Effector memory CD4-positive, alpha-beta T cell (primary cell): ENCODE measurements at places on chromosomes 4 and X.

DNA sequence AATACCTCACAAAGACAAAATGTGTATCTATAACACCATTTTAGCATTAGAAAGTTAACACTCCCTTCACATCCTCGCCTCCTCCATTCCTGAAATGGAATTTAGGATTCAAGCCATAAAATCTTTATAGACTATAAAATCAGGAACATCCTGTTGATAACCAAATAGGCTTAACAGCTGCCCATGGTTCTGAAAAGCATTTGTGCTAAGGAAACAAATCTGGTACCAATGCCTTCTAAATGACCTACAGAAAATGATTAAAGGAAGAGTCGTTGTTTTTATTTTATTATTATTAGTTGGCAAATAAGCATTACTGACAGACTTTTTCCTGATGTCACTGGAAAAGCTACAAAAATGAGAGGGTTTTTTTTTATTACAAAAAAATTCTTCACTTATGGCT, 79.8 kb downstream of the PAPSS1 start:
- DNase-seq = no peak

GRCh38 chrX:136627409-136627808, 20.5 kb upstream of the CD40LG start:
- DNase-seq = peak; percentile 43

DNA sequence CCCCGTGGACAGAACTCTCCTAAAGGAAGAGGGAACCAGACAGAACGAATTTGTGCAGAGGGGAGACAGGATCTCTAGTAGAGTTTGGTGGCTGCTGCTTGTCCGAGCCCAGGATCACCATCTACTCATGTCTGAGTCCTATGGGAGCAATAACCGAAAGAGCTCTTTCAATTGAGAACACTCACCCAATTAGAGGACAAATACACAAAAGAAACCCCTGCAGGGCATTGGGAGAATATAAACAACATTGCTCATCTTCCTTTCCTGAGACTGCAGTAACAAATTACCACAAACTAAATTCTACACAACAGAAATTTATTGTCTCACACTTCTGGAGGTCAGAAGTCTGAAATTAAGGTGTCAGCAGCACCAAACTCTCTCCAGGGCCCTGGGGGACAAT, 65.6 kb downstream of the SPINK2 start:
- DNase-seq = no peak

- DNase-seq = no peak
These were observed 6.0 kb upstream of the VGLL1 start for GRCh38 chrX:136525738-136526606.

GRCh38 chrX:150446995-150447394, 83.9 kb downstream of the MAMLD1 start:
- no peak for DNase-seq

- DNase-seq = no peak
These were observed 233.9 kb downstream of the RPA4 start for GRCh38 chrX:97117572-97117971.

GRCh38 chr4:73750730-73751129, 10.4 kb downstream of the CXCL8 start:
- DNase-seq = no peak

DNA sequence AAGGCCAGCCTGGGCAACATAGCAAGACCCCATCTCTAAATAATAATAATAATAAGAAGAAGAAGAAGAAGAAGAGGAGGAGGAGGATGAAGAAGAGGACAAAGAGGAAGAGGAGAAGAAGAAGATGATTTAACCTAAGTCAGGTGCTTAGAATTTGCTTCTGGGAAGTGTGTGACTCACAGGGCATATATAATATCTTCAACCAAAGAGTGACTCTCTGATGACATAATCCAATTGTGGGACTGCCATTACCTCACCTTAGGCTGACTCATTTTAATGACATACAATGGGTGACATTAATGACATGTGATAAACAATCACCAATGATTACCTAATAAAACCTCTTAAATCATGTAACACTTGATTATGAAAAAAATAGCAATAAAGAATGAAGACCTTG, 32.7 kb upstream of the MBTPS2 start:
- no peak for DNase-seq

DNA sequence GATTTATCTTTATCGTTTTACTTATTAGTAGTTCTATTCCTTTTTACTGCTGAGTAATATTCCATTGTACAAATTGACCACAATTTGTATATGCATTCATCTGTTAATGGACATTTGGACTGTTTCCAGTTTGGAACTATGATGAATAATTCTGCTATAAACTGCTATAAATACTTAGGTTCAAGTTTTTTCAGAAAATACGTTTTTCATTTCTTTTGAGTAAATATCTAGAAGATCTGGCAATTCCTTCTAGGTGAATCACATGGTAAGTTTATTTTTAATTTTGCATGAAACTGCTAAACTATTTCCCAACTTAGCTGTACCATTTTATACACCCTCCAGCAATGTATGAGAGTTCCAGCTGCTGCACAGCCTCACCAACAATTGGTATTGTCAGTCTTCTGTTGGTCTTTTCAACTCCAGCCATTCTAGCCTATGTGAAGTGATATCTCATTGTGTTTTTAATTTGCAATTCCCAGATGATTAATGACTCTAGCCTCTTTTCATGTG, 22.2 kb downstream of the LIN54 start:
- DNase-seq = no peak

GRCh38 chrX:920234-920799, 289.7 kb downstream of the SHOX start:
- DNase-seq = no peak

GRCh38 chr4:10872833-10873517, 188.4 kb upstream of the CLNK start:
- no peak for DNase-seq

- DNase-seq = no peak
These were observed 41.2 kb upstream of the ZC4H2 start for GRCh38 chrX:65017451-65017850.

DNA sequence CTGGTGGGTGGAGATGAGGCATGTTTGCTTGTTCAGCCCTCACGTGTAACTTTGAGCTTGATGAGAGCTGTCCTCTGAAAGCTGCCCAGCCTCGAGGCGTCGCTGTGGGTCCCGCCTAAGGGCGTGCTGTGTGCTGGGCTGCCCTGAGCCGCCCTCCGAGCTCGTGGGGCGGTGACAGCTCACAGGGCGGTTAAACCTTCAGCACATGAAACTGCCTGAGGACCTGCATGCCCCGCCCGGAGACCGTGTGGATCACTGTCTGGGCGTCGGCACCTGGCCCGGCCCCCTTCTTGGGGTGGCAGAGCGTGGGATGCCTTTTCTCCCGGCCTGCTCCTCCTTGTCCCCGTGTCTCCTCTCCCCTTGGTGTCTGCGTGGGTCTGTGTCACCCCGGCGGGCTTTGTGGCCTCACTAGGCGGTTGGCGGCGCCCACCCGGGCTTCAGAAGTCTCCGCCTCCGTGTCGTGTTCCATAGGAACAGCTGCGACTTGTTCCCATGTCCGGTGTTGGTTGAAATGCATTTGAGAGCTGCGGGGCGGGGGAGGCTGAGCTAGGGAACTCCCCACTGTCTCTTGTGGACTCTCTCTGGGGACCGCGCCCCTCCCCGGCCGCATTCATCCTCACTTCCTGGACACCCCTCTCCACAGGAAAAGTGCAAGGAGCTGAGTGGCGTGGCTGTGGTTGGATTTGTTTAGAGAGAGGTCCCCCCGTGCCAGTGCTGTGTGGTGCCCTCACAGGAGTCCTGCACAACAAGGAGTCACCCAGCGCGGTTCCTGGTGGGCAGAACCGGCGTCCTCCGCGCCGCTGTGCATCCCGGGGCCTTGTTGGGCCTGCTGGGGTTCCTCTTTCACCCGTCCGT, 6.8 kb downstream of the AKAP17A start:
- DNase-seq = no peak

DNA sequence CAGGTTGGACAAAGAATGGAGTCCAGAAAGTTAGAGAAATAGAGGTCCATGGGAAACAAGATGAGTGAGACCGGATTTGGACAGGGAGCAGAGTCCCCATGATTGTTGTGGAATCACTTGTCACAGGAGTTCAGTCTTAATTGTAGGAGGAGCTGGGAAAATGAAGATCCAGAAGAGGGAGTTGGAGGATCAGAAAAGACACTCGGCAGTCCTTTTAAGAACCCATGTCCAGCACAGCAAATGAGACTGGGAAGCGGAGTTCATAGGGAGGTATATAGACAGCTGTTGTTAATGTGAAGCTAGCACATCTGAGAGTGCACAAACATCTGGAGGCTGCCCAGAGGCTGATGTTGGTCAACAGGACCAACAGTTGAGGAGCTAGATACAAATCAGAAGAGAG, 111.4 kb upstream of the RXFP1 start:
- DNase-seq = no peak

GRCh38 chrX:100413229-100413628, 3.2 kb upstream of the PCDH19 start:
- no peak for DNase-seq
